ENCODE measurements at places on chromosomes 5 and 9. TPM values are rescaled to one million over a fixed set of nuclear protein-coding genes. Genes with fewer than 3 reads are reported as not detected.

GRCh38 chr5:103669615-103670014 lies 107.0 kb upstream of the NUDT12 start:
- no peak for DNase-seq

Gene STPG3
- not detected for polyA plus RNA-seq

DNA sequence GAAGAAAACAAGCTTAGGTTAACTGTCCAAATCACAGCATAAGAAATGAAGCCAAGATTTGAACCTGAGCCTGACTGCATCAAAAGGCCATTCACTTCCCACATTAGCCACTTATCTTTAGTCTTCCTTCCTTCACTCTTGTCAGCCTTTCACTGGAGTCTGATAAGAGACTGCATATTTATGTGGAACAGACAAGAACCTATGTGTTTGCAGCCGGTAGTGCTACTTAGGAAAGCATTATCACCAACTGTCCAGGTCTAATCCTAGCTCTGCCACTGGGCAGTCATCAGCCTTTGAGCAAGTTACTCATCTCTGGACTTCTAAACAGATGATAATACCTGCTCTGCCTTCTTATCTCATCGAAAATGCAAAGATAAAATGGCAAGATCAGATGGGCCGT lies 12.1 kb upstream of the ATP6V0E1 start:
- no peak for DNase-seq

- DNase-seq, result no peak
These were observed 159.9 kb downstream of the FANCC start for GRCh38 chr9:95157481-95158151.

- no peak for DNase-seq
These were observed 91.1 kb upstream of the RUSC2 start for GRCh38 chr9:35398651-35399335.

Gene GABRA1
- not detected for polyA plus RNA-seq

DNA sequence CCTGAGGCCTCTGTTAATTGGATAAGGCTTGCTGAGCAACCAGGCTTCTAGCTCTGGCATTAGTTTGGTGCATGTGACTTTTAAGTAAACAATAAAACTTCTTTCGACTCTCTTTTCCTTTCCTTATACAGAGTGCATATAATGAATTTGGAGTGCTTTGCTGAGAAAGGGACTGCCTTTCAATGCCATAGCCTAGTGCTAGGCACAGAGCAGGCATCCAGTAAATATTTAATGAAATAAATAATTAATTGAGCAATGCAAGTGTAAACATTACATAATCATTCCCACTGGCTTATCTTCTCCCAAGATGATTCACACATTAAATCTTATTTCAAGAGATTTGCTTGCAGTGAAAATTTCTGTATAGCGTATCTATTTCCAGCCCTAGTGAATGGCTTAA lies 74.1 kb downstream of the NMUR2 start:
- no peak for DNase-seq

- DNase-seq, result no peak
These were observed 11.8 kb upstream of the SCGB3A1 start for GRCh38 chr5:180603076-180603594.

Measured in foreskin keratinocyte (primary cell).